ENCODE measurements at places on chromosomes 11 and 22. TPM values are rescaled to one million over a fixed set of nuclear protein-coding genes. Genes with fewer than 3 reads are reported as not detected.

Gene CECR2
- polyA plus RNA-seq = 4.6 TPM

GRCh38 chr11:114216796-114217180 lies 79.4 kb upstream of the NNMT start:
- H3K36me3 ChIP-seq = no peaks in the 10 kb centered on the region
- H3K27ac ChIP-seq = peak overlapping the region; percentile 83
- no peak overlapping the region for H3K4me3 ChIP-seq
- no peak for DNase-seq

GRCh38 chr11:16097543-16097942 lies 258.8 kb downstream of the SOX6 start:
- no peak overlapping the region for H3K27ac ChIP-seq
- H3K36me3 ChIP-seq = no peaks in the 10 kb centered on the region

DNA sequence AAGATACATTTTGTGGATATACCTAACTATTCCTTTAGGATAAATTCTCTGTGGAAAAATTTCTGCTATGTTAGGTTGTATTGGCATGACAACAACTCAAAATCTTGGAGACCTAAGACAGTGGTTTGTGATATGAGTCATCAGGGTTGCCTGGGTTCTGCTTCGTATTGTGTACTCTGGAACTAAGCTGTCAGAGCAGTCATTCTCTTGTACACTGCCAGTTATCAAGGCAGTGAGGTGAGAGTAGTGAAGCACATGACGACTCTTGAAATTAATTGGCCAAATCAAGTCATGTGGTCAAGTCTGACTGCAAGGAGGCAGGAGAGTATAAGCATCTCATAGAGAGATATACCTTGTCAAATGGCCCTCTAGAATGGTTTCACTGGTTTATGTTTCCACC lies 104.4 kb downstream of the FANCF start:
- no peaks in the 10 kb centered on the region for H3K36me3 ChIP-seq
- DNase-seq = no peak
- H3K27me3 ChIP-seq = no peaks in the 10 kb centered on the region
- no peak overlapping the region for H3K27ac ChIP-seq

- no peak overlapping the region for H3K4me3 ChIP-seq
- no peaks in the 10 kb centered on the region for H3K36me3 ChIP-seq
- no peak overlapping the region for H3K27ac ChIP-seq
- peaks cover 5% of the 10 kb centered on the region for H3K4me1 ChIP-seq
- DNase-seq = no peak
- H3K27me3 ChIP-seq = peaks cover 75% of the 10 kb centered on the region
Observed at GRCh38 chr22:49850021-49850911, 3.4 kb upstream of the ZBED4 start.

DNA sequence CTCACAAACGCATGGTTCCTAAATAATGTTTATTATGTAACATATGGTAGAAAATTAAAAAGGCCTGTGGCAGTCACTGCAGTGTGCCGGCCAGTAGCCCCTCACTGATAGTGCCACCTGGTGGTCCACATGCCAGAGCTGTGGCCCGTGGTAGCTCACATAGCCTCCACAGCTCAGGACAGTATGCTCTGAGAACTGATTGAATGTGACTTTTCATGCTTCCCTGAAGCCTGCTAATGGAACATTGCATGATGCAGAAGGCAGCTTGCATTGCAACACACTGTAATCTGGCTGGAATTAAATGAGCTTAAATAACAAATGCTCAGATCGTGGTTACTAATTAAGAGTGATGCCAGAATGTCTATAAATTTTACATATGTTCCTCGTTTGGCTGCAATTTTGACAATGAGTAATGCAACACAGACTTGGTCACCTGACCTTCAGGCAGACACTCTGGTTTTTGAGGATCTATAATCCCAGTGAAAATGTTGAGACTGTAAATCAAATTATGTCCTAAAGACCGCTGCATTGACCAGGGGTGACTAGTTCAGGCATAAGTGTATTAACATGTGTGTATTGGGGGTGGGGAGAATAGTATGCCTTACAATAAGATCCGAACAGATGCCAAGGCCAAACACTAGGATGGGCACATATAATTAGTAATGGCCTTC lies 566.4 kb downstream of the METTL15 start:
- H3K27me3 ChIP-seq = no peaks in the 10 kb centered on the region
- no peaks in the 10 kb centered on the region for H3K36me3 ChIP-seq
- no peaks in the 10 kb centered on the region for H3K4me1 ChIP-seq
- H3K4me3 ChIP-seq = no peak overlapping the region
- DNase-seq = peak; percentile 57

DNA sequence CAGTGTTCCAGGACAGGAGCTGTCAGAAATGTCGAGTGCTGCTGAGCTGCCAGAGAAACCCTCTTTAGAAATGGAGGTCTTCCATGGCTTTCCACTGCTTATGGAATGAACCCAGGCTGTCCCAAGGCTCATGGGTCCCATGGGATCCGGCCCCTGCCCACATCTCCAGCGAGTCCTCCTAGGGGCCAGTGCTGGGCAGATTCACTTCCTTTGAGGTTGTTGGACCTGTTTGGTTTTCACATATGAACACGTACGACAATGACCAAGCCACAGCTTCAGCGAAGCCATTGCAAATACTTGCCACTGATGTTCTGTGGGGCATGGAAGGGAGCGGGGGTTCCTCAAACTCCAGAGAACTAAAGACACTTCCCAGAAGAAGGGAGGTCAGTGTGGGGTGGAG lies 483.3 kb downstream of the TBC1D22A start:
- no peak overlapping the region for H3K4me3 ChIP-seq
